C1 segment of cervical spinal cord (tissue), 14 donors: ENCODE measurements at places on chromosomes 7 and 10.

DNA sequence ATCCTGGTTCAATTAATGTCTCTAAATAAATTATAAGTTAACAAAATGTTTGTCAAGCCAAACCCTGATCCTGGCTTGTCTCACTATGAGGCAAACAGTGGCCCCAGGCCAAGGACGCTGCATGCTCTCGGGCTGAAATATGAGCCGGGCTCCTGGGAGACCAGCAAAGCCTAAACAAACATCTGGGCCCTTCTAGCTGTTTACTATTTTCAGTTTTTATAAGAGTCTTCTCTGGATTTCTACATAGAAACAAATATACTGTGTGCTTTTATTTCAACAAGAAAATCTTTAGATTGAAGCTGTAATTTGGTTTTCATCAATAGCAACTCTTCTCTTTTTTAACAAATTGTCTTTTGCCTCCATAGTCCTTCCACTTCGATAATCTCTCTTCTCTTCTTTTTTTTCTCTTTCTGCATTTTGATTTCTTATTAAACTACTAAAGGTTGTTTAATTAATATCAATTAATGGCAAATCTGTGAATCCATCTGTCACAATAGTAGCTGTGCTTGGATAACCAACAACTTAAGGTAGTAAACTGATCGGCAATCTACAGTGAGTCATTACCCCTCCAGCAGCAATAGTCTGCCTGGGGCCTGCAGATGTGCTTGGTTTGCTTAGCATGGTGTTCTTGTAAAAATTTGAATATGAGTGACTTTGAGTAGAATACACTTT is 83.3 kb upstream of the DNAJC1 start:
- peak; percentile 16 for DNase-seq

DNA sequence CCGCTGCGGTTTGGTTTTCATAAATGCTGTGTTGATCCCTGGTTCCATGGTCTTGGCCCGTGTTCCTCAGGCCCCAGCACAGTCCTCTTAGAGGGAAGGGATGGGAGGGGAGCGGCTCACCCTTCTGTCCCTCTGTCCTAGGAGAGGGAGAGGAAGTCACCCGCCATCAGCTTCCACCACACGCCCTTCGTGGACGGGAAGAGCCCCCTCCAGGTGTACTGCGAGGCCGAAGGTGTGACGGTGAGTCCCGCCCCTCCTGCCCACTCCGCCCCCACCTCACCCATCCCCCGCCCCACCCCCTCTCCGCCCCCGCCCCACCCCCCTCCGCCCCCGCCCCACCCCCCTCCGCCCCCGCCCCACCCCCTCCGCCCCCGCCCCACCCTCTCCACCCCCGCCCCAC is 37.5 kb upstream of the DPYSL4 start:
- DNase-seq, result no peak

DNA sequence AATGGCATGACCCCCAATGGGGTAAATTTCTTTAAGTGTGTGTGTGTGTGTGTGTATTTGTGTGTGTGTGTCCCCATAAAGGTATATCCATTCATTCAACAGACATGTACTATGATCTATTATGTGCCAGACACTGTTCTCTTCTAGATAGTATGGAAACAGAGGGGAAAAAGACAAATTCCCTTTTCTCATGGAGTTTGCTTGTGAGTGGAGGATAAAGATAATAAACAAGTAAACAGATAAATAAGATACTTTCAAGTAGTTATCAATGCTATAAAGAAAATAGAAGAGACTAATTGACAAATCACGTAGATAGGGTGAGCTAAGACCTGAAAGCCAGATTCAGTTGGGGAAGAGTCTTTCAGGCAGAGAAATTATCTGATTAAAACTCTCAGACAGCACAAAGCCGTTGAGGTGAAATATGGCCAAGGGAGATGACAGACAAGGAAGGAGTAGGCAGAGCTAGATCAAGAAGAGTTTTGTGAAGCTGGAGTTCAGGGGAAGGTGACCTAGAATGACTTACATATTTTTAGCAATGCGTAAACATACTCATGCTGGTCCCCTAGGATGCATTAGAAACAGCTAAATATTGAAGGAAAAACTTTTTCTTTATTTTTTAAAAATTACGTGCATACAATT is 45.2 kb upstream of the DMTF1 start:
- DNase-seq, result no peak

- DNase-seq, result no peak
These were observed 501.6 kb downstream of the TCERG1L start for GRCh38 chr10:130809761-130810515.

DNA sequence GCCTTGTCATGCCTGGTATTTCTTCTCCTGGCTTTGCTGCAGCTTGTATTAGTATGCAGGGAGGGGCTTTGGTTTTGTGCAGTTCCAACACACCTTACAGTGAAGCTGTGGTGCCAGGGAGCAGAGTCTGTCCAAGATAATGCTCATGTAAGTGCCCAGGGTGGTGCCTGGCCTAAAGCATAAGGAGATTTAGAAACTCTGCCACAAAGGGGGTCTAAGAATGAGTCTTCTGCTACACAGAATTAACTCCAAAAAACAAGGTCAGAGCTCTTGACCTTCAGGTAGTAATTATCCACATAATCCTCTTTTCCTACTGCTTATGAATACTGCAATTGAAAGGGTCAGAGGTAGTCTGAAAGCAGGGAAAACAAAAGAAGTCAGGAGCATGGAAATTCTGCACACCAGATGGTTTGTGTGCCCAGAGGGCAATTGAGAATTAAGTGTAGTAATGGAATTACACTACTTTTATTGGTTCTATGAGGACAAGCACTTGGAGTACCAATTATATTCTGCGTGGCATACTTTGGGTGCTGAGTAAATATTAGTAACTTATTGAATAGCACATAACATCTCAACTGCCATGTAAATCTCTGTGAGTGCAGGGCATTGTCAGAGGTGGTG is 121.5 kb downstream of the KAT6B start:
- no peak for DNase-seq
